ENCODE measurements at places on chromosomes 2 and 18.

DNA sequence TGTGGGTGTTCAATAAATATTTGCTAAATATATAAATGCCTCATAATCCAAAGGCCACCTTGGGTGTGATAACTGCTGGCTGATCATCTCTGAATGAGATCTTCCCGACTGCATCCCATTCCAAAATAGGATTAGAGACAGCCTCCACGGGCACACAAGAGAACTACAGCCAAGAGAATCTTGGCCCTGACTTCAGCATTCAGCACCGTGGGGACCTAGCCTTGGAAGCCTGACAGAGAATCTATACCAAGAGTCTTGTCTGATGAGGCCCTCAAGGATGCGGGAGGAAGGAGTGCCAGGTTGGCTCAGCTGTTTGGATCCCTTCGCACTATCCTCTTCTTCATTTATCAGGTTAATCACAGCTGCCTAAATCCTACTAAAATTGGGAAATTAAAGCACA is 85.8 kb downstream of the RBM43 start:
- DNase-seq, result no peak

DNA sequence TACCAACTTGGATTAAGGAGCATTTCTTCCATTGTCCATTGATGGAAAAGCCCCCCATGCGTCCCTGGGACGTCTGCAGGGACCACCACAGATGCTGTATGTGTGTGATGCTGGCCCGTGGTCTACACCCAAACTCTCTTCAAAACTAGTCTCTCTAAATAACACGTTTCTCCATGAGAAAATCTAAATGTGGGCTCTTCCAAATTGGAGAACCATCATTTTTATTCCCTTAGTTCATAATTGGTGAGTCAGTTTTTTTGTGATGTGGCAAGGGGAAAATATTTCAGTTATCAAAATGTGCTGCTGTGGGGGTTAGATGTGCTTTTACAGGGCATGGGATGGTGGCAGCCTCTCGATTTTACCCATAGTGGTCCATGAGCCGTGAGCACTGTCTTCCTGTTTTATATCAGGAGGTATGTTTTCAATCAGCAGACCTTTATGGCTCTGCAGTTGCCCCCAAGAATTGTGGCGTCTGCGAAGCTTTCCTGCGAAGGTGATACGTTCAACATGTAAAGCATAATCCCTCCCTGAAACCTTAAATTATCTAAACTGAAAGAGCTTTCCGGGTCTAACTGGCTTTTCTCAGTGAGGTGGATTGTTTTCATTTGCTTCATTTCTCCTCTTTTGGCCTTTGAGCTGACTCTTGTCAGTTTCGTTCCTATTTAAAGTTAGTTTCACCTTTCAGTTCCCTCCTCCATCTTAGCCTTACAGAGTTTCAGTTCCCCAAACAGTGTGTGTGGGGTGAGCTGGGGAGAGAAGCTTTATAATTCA is 78.4 kb downstream of the SETBP1 start:
- peak; percentile 5 for DNase-seq

DNA sequence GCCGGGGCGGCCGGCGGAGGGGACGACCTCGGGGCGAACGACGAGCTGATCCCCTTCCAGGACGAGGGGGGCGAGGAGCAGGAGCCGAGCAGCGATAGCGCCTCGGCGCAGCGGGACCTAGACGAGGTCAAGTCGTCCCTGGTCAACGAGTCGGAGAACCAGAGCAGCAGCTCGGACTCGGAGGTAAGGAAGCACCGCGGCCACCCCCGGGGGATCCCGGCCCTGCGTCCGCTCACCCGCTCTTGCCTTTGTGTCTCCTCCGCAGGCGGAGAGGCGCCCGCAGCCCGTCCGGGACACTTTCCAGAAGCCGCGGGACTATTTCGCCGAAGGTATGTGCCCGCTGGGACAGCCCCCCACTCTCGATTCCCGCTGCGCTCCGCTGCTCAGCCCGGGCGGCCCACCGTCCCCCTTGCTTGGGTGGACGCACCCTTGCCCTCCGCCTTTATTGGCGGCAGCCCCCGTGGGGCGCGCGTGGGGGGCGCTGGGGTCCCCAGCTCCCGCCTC is 611 bp downstream of the TCF7L1 start:
- no peak for DNase-seq

- no peak for DNase-seq
Measured at GRCh38 chr2:238852206-238852869, 4.5 kb downstream of the TWIST2 start.

DNA sequence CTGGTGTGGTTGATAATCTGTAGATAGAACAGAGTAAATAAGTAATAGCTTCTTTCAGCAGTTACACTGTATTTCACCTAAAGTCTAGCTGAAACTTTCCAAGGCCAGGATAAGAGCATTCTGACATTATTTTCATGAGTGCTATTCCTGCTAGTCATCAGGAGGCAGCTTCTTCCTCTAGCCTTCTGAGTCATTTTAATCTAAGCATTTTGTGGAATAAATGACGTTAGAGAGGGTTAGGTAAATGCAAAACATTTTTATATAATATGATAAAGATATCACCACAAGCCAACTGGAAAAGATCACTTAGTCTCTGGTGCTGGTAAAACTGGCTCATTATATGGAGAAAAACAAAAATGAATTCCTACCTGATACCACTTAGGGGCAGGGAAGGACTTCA is 138.5 kb downstream of the MEP1B start:
- no peak for DNase-seq

DNA sequence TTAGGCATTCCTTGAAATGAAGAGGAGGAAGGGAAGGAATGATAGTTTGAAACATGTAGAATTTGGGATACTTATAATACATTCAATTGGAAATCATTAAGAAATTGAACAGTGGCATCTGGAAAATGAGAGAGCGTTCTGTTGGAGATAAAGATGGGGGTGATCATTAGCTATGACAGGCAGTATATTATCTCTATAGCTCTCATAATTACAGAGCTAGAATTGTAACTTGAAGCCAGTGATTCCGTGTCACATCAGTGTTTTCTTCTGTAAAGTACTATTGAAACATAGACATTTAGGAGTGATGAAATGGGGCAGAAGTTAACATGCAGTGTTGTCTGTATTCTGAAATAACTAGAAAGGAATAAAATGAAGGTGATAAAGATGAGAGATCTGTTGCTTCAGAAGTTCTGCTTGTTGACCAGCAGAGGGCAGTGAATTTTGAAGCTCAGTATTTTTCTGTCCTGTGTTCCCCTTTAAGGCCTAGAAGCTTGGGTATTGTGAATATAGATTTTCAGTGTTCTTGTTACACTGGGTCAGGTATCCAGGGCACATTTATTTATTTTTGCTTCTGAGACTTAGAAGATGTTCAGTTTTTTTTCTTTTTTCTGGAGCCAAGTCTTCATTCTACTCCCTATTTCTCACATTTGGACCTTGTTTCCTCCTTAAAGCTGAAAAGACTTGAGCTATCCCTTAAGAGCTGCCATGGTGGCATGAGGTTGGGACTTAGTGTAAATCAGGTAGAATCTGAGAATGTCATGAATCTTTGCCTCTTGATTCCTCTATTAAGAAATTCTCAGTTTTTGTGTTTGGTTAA is 157.4 kb downstream of the TAF4B start:
- DNase-seq, result no peak

DNA sequence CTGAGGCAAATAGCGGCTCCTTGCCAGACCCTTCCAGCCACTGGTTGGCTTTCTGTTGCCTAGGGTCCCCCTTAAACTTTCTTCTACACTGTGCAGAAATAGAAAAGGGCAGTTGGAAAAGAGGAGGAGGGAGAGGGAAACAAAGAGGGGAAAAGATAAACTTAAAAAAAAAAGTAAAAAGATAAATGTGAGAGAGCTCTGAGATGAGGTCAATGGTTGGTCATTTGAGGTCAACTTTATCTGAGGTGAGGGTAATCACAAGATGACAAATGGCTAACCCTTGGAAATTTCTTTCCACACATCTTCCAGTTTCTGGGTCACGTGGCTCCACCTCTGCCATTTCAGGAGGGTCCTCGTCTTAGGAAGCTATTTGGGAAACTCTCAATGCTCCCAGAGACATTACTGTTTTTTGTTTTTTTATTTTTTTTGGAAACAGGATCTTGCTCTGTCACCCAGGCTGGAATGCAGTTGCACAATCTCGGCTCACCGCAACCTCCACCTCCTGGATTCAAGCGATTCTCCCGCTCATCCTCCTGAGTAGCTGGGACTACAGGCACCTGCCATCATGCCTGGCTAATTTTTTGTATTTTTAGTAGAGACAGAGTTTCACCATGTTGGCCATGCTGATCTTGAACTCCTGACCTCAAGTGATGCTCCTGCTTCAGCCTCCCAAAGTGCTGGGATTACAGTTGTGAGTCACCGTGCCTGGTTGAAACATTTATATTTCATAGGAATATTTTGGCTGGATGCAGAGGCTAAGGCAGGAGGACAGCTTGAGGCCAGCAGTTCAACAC is 199.9 kb downstream of the TGIF1 start:
- DNase-seq, result no peak

- DNase-seq, result no peak
Measured at GRCh38 chr18:46035696-46036680, 36.1 kb downstream of the PSTPIP2 start.

GRCh38 chr2:216057688-216058193 is 23.9 kb downstream of the PECR start:
- peak; percentile 19 for DNase-seq

DNA sequence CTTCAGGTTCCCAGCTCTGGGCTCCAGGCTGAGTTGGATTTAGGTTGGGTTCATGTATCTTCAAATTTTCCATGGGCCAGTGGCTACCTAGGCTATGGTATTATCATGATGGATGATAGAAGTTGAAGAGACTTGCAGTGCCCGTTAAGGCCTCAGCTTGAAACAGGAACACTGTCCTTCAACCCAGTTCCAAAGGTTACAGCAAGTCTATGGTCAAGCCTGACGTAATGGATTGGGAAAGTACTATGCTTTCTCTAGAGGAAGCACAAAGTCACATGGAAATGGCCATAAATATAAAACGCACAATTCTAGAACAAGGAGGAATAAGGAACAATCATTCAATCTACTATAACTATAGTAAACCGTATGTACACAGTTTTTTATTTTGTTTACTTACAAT is 593.2 kb downstream of the ZEB2 start:
- no peak for DNase-seq

DNA sequence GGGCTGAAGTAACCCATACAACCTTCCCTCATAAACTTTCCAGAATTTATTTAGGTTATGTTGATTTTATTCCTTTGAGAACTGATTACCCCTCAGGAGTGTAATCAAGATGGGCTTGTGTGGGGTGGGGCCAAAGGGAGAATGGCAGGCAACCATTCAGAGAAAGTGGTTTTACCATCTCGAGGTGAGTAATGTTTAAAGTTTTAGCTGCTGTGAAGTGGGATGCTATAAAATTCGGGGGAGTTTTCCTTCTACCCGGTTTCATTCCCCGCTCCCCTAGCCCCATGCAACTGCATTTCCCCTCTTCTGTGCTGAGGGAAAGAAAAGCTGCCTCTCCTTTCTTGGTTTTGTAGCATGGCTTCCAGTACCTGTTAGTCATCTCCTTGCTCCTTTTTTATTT is 34.7 kb downstream of the MAP4K4 start:
- no peak for DNase-seq

- DNase-seq, result no peak
Measured at GRCh38 chr2:173075056-173075780, 428 bp upstream of the MAP3K20 start.

GRCh38 chr18:9437021-9437437 is 38.3 kb upstream of the RALBP1 start:
- no peak for DNase-seq

- DNase-seq, result no peak
Measured at GRCh38 chr2:226667736-226668135, 131.9 kb downstream of the IRS1 start.

DNA sequence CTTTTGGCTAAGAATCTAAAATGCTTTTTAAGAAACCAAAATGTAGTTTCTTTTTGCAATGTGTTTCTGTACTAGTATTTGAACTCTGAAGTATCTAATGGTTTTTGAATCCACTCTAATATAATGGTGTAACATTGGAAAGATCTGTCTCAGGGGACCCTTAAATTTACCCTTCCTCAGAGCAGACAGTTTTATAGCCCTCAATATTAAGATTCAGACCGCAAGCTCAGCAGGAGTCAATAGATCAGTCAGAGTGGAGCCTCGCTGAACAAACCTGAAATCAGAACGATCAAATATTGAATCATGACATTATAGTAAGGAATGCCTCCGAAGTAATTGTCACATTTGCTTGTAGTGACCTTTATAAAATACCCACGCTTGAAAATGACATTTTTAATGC is 18.3 kb downstream of the SGPP2 start:
- DNase-seq, result no peak

- DNase-seq, result peak; percentile 22
Measured at GRCh38 chr2:85888020-85888683, 638 bp downstream of the ST3GAL5 start.

DNA sequence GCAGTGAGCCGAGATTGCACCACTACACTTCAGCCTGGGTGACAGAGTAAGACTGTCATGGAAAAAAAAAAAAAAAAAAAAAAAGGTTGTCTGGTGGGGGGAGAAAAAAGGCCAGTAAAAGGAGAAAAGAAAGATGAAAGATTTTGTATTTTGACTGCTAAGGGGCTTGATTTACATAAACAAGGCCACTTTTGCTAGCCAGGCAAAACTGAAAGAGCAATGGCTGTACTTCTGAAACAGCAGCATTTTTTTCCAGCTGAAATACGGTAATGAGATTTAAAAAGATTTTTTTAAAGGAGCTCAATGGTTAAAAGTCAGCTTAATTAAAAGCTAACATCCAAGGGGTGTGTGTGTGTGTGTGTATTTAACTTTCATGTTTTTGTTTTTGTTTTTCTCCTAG is 11.3 kb upstream of the OXER1 start:
- no peak for DNase-seq

DNA sequence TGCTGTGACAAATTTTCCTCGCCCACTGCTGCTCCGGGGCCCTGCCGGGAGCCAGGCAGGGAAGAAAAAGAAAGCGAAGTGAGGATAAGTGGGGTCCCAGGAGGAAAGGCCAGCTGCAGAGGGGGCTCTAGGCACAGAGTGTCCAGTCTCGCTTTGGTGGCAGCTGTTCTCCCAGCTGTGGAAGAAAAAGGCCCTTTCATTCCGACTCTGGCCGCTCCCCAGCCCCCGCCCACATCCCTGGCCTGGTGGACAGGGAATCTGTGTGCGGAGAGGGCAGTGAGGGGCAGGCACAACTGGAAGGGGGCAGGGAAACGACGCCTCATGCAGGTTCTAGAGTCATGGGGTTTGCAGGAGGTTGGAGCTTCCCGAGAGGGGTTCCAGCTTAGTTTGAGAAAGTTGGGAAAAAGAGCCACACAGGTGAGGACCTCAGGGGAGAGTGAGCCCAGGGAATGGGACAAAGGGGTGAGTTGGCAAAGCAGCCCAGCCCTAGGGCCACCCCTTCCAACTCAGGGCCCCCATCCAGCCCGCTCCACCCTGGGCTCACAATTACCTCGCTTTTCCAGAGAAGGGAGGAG is 1.8 kb downstream of the RTKN start:
- no peak for DNase-seq

DNA sequence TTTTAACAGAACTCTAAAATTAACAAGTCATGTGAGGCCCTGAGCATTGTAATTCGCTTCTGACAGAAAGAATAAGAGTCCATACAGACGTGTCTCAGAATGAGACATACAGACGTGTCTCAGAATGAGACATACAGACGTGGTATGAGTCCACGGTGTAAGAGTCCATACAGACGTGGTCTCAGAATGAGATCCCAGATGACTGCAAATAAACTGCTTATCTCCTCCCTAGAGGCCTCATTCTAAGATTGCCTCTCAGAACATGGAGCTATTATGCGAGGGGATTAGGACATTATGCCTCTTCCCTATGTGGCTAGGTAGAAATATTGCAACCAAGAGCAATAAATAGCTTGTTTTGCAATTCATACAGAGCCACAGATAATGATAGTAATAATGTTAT is 63.9 kb downstream of the NEB start:
- DNase-seq, result no peak
